ENCODE measurements at places on chromosomes 12 and 14. TPM values are rescaled to one million over a fixed set of nuclear protein-coding genes. Genes with fewer than 3 reads are reported as not detected.

WNT1 gene
- total RNA-seq, result not detected

ACVRL1 gene
- total RNA-seq, result not detected

PRH2 gene
- not detected for total RNA-seq

RBM25 gene
- total RNA-seq, result 62.1 TPM

WIF1 gene
- total RNA-seq, result not detected

B4GALNT3 gene
- total RNA-seq, result 0.75 TPM

TAS2R42 gene
- total RNA-seq, result not detected

PAPLN gene
- 7.1 TPM for total RNA-seq

TRPV4 gene
- 0.08 TPM for total RNA-seq

ART4 gene
- not detected for total RNA-seq

FZD10 gene
- not detected for total RNA-seq

MOAP1 gene
- total RNA-seq, result 10.3 TPM

CKAP4 gene
- 76.1 TPM for total RNA-seq

MIP gene
- not detected for total RNA-seq

GPR162 gene
- total RNA-seq, result 0.42 TPM

SCYL2 gene
- 20.6 TPM for total RNA-seq

METTL25 gene
- 4.2 TPM for total RNA-seq

ESR2 gene
- total RNA-seq, result 0.08 TPM

TAS2R9 gene
- not detected for total RNA-seq

TCL1A gene
- total RNA-seq, result not detected

CFAP251 gene
- 0.88 TPM for total RNA-seq

C14orf39 gene
- total RNA-seq, result not detected

OR6C2 gene
- not detected for total RNA-seq

RNU4-1 gene
- not detected for total RNA-seq

RHNO1 gene
- total RNA-seq, result 45.7 TPM

MBIP gene
- total RNA-seq, result 11.3 TPM

SLC8A3 gene
- total RNA-seq, result not detected

RTL1 gene
- 0.31 TPM for total RNA-seq

IL22 gene
- not detected for total RNA-seq

COX8C gene
- total RNA-seq, result not detected

SAMD15 gene
- total RNA-seq, result 2.2 TPM

AMIGO2 gene
- total RNA-seq, result 106 TPM

ESRRB gene
- total RNA-seq, result 0.26 TPM

LIN7A gene
- total RNA-seq, result 0.61 TPM

ASIC1 gene
- 3.8 TPM for total RNA-seq

GLIPR1L1 gene
- total RNA-seq, result not detected

RNASE12 gene
- not detected for total RNA-seq
